Fibroblast of skin of left biceps (primary cell): ENCODE measurements at places on chromosomes 1 and 21.

- DNase-seq: peak; percentile 24
Measured at GRCh38 chr1:26405281-26405915, 5.2 kb upstream of the LIN28A start.

- DNase-seq: no peak
Measured at GRCh38 chr1:50346621-50347020, 76.6 kb downstream of the DMRTA2 start.

DNA sequence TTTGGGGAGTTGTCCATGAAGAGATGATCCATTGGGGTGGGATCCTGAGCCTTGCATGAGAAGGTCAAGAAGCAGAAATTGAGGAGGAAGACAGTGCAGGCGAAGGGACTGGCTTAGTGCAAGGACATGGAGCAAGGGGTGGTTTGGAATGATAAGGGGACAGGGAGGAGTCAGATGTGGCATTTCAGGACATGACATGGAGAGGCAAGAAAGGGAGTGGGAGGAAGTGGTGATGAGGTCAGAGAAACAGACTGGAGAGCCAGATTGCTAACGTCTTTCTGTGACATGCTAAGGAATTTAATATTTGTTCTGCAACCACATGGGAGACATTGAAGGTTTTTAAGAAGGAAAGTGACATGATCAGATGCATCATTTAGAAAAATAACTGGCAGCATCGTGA lies 346.8 kb upstream of the FMN2 start:
- no peak for DNase-seq

- no peak for DNase-seq
Measured at GRCh38 chr1:121519042-121519755, 334.4 kb downstream of the SRGAP2C start.

DNA sequence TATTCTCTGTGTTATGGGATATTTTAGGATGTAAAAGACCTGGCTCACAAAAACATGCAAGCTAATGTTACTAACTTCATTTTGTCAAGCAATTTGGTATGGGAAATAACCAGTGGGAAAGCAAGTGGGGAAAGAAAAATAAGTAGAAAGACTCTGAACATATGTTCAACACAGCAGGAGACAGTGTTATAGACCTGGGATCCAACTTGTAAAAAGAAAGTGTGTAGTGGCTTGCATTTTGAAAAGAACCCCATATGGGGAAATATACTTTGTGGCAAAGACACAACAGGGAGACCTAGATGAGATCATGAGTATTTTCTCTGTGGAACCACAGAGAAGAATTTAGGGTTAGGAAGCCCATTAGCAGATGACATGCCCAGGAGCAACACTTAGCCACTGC lies 212.7 kb upstream of the NRIP1 start:
- DNase-seq: no peak

DNA sequence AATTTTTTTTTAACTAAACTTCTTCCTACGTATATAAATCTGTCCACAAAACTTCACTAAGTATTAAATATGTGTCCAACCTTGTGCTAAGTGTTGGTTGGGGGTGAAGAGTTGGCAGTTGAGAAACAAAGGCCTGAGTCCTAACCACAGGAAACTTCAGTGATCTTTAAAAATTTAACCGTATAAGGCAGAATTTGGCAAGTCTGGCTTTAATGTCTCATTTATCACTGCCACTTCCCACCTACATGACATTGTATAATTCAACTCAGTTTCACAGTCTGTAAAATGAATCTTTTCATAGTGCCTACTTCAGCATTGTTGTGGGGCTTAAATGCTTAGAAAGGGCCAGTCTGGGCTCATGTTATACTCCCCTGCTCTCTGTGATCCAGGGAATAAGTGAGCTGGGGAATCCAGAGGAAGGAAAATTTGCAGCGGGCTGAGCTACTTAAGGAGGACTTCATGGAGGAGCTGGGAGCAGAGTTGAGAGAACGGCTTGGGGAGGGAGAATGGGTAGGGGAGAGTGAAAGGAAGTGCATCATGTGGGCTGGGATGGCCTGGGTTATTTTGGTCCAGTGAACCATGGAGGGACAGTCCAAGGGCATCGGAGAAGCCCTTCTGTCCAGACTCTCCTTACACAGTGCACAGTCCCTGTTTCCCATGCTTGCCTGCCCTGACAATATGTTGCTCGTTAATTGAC lies 14.5 kb downstream of the IFNAR2 start:
- no peak for DNase-seq

- no peak for DNase-seq
Measured at GRCh38 chr1:171087896-171088295, 2.8 kb upstream of the FMO3 start.

DNA sequence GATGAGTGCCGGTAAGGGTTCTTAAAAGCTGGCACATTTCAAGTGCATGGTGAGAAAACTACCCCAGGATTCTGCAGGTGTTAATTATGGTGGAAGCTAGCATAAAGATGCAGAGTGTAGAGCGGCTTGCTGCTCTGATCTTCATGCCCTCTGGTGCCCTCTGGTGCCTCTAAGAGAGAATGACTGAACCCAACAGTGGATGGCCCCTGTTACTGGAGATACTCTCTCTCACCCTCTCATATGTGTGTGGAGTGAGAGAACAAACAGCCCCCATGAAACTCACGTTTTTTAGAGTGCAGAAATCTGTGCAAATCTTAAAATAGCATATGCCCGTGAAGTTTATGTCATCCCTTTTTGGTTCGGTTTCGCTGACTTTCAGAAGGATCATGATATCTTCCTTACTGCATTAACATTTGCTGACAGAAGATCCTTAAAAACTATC lies 90.0 kb downstream of the GRIK1 start:
- peak; percentile 18 for DNase-seq

GRCh38 chr1:19089524-19089923 lies 120.5 kb downstream of the UBR4 start:
- no peak for DNase-seq

DNA sequence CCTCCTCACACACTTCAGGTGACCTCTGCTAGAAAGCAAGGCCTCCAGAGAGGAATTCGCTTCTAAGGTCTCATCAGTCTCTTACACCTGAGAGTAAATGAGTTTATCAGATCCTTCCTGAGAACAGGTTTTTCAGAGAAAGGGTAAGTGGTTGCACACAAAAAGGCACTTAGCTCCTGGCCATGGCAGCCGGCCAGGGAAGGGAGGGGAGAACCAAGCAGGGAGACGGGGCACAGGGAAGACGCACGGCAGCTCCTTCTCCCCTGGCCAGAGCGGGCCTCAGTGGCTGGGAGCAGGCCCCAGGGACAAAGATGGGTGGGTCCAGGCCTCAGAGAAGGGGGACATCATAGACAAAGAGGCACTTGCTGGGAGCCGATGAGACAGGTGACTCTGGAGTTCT lies 3.6 kb upstream of the TNNT2 start:
- DNase-seq: no peak

GRCh38 chr1:60984062-60984799 lies 98.1 kb upstream of the NFIA start:
- no peak for DNase-seq

DNA sequence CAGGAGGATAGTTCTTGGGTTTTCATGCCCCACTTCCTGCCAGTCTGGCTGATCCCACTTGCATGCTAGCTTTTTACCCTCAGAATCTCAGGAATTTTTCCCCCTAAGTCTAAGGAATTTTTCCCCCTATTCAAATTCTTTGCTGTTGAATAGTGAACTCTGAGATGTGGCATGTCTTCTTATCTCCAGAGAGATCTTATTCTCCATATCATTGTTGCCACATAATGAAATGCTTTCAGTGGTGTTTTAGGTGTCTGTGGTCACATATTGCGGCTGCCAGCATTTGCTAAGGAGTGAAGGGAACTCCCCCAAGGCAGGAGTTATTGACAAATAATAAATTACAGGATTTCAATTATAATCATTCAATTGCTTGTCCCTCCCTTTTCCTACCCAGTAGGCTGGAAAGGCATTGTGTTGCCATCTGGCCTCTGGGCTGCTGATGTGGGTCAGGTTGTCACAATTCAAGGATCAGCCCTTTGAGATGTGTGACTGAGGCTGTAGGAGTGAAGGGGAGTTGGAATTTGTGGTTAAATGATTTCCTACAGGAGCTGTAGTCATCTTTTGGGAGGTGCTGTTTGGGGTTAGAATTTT lies 3.9 kb upstream of the FLG start:
- DNase-seq: peak; percentile 5

- no peak for DNase-seq
Measured at GRCh38 chr1:52502789-52503188, 50.1 kb downstream of the TUT4 start.

GRCh38 chr1:30693366-30693765 lies 30.0 kb downstream of the MATN1 start:
- no peak for DNase-seq

DNA sequence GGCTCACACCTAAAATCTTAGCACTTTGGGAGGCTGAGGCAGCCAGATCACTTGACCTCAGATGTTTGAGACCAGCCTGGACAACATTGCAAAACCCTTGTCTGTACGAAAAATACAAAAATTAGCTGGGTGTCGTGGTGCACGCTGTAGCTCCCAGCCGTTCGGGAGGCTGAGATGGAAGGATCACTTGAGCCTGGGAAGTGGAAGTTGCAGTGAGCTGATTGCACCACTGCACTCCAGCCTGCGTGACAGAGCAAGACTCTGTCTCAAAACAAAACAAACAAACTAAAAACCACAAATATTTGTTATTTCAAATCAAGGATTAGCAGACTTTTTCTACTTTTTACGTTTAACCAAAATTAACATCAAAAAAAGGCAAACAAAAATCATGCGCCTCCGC lies 31.3 kb downstream of the INKA2 start:
- no peak for DNase-seq

- DNase-seq: no peak
Measured at GRCh38 chr1:19360016-19360415, 47.9 kb downstream of the SLC66A1 start.
